ENCODE measurements at places on chromosomes 11 and 22.

GRCh38 chr22:49462795-49463194 lies 364.9 kb downstream of the BRD1 start:
- no peak for DNase-seq

- DNase-seq, result no peak
These were observed 1310.3 kb downstream of the BRD1 start for GRCh38 chr22:48517039-48518030.

- no peak for DNase-seq
These were observed 1.8 kb downstream of the LDHAL6A start for GRCh38 chr11:18457450-18457849.

- DNase-seq, result no peak
These were observed 8.9 kb upstream of the FXYD2 start for GRCh38 chr11:117833401-117833891.

GRCh38 chr11:27055065-27055682 lies 14.6 kb downstream of the BBOX1 start:
- no peak for DNase-seq

DNA sequence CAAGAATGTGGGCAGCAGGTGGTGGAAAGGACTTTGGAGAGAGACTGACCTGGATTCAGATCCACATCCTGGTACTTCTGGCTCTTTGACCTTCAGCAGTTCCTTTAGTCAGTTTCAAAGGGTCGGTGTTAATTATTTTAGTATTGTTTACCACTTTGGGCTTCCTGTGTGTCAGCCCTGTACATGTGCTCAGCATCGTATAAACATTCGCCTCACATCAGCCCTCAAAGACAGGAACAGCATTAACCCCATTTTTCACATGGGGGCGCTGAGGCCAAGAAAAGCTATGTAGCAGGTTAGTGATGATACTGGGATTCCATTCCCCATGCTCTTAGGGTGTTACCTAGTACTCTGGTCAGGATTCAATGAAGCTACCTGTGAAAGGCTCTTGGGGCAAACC lies 72.1 kb upstream of the YWHAH start:
- no peak for DNase-seq

DNA sequence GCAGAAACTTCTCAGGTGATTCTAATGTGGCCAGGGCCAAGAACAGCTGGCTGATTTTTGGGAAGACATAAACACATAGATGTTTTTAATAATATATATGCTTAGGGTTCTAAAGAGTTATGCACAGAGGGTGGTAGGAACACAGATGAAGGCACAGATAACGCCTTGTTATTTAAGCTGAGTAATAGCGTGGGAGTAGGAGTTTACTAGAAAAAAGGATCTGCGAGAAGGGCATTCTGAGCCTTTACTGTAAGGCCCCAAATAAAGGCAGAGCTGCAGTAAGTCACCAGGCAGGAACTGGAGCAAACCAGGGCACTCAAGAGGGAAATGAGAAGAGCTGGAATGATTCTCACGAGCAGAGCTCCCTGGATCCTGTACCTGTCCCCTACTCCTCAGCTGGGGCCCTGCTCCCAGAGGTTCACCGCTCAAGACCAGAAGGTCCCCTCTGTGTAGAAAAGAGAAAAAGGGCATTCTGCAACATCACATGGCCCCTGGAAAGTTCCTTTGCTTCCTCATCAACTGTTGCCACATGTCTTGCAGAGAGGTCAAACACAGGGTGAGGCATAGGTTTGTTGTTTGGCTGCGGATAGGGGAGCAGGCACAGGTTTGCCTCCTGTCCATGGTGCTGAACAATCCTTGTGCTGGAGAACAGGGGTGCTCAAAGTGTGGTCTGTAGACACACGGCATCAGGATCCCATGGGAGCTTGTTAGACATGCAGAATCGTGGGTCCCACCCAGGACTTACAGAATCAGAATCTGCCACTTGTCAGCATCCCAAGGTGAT lies 125.7 kb downstream of the TENM4 start:
- no peak for DNase-seq

GRCh38 chr22:37173709-37174108 lies 14.3 kb downstream of the C1QTNF6 start:
- no peak for DNase-seq

DNA sequence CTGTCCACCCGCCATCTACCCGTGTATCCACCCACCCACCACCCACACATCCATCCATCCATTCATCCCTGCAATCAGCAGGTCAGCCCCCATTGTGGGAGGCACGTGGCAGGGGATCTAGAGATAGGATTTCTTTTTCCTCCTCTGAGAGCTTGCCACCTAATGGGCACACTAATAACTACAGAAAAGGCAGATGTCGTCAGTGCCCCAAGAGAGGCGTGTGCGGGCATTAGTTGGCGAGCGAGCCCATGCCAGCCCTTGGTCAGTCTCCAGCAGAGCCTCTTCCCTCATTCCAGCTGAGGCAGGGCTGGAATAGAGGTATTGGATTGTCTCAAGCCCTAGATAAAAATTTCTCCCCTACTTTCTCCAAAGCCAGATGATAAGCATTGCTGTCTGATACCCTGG lies 9.7 kb downstream of the USP2 start:
- no peak for DNase-seq
